Lower leg skin (tissue), 4 donors: ENCODE measurements at places on chromosomes 5 and 9.

DNA sequence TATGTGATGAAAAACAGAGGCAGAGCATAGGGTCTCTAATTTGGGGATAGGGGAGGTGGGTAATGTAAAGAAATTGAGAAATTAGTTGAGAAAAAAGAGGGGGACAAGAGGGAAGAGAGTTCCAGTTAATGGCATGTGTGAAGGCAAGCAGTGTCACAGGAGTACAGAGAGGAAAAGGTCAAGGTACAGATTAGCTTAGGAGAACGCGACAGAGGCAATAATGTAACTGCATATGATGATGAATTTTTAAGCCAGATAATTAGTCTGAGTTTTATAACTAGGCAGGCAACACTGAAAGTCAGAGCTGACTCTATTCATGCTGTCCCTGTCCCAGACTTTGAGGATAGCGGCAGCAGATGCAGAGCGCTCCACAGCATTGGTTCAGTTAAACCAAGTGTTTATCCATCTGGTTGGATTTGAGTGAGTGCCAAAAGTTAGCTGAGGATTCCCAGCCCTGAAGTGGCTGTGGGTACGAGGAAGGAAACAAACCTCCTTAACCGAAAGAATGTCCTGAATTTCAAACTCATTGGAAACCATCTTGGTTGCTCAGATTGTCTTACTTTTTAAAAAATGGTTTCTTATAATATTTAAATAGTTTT is 315.2 kb downstream of the ARHGAP26 start:
- DNase-seq: no peak

GRCh38 chr9:114914139-114914538 is 16.3 kb downstream of the TNFSF8 start:
- no peak for DNase-seq

DNA sequence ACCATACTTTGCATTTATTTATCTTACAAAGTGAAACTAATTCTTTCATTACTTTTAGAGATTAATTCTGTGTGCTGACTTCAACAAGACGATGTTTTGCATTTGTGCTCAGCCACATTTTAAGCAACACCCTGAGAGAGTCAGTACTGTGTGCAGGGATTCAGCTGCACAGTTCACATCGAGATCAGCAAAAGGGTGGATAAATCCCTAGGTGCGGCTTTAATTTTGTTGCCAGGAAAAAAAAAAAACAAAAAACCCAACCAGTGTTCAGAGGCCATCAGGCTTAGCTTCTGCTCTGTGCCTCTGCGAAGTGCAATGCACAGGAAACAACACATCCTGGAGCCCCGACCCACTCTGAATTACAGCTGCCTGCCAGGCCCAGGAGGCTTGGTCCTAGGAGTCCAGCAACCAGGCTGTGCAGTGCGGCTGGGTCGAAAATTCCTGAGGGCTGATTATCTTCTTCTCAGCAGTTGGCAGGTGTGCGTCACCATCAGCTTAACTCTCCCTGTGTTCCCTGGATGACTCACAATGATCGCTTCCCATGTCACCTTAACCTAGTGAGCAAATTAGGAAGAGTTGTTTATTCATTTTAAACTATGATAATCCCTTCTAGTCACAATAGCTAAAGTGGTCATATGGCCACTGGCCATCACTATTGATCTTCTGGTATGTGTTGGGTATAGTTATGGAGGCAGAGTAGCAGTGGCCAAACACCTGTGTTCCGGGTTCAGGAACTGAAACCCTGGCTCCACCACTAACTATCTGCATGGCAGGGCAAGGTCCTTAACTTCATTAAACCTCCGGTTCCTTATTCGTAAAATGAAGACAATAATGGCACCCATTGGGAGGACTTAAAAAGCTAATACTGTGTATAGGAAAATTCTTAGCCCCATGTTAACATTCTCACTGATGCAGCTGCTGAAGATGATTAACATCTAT is 31.2 kb upstream of the NDUFB6 start:
- no peak for DNase-seq

- no peak for DNase-seq
Measured at GRCh38 chr5:97986069-97986468, 787.4 kb upstream of the RGMB start.

GRCh38 chr9:2307480-2307879 is 292.3 kb downstream of the SMARCA2 start:
- DNase-seq: no peak

DNA sequence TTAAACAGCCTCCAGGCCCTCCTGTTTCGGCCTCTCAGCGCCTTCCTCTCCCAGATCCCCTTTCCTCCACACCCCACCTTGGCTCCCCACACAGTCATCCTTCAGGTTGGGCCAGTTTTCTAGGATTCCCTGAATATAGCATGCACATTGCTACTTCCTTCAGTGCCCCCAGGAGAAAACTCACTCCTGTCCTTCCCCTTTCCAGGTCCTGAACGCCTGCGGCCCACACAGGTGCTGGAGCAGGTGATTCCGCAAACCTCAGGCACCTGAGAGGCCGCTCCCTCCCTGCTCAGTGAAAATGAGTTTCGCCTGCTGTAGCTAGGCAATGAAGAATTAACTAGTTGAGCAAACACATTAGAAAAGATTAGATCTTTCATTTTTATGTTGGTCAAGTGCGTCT is 185.0 kb downstream of the MED10 start:
- no peak for DNase-seq

GRCh38 chr9:102106439-102106838 is 368.0 kb upstream of the GRIN3A start:
- no peak for DNase-seq

- no peak for DNase-seq
Measured at GRCh38 chr9:127211983-127212382, 52.6 kb upstream of the GARNL3 start.

DNA sequence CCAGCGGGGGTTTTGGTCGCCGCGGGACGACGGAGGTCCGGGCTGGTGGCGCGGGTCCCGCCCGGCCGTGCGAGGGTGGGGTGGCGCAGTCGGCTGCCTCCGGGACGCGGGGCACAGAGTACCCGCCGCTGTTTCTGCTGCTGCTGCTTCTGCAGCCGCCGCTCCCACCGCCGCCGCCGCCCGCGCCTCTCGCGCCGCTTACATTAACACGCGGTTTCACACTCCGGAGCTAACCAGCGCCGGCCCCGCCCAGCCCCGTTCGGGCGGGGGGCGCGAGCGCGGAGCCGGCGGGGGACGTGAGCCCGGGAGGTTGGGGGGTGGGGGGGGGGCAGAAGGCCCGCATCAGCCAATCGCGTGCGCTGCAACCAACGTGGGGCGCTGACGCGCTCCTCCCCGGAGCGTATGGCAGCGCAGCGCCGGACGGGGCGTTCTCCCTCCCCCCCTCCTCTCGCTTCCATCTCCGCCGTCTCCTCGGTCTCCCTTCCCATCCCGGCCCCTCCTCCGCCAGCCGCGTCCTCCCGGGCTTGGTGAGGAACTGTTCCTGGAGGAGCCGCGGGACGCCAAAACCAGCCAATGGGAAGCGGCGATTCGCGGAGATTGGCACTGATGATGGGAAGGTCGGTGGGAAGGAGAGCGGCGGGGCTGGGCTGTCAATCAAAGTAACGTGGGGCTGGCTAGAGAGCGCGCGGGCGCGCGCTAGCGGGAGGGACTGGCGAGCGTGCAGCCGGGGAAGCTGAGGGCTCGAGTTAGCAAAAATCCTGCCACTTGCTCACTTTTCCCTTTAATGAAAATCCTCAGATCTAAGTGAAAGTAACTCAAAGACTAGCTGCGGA is at the start of gene TLE1:
TLE1 (minus strand) TSS at position 205 of the 833 bp plus-strand sequence. CDS start 1,307 bp downstream, outside the sequence.
- DNase-seq: peak; percentile 99

- no peak for DNase-seq
Measured at GRCh38 chr5:115262011-115262320, 711 bp downstream of the PGGT1B start.

GRCh38 chr9:115956371-115956770 is 197.2 kb upstream of the PAPPA start:
- no peak for DNase-seq

GRCh38 chr9:95366731-95367325 is 49.3 kb upstream of the FANCC start:
- DNase-seq: no peak

DNA sequence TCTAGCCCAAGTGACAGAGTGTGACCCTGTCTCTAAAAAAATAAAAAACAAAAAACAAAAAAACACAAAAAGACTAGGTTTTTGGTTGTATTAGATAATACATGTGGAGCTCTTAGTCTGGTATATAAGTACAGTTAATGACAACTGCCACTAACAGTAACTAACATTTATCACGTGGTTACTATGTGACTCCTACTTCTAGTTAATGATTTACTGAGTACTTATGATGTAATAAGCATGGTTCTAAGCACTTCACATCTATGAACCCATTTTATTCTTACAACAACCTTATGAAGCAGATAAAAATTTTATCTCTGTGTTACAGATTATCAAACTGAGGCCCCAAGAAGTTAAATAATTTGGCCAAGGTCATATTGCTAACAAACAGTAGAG is 6.1 kb upstream of the TMEFF1 start:
- DNase-seq: no peak

DNA sequence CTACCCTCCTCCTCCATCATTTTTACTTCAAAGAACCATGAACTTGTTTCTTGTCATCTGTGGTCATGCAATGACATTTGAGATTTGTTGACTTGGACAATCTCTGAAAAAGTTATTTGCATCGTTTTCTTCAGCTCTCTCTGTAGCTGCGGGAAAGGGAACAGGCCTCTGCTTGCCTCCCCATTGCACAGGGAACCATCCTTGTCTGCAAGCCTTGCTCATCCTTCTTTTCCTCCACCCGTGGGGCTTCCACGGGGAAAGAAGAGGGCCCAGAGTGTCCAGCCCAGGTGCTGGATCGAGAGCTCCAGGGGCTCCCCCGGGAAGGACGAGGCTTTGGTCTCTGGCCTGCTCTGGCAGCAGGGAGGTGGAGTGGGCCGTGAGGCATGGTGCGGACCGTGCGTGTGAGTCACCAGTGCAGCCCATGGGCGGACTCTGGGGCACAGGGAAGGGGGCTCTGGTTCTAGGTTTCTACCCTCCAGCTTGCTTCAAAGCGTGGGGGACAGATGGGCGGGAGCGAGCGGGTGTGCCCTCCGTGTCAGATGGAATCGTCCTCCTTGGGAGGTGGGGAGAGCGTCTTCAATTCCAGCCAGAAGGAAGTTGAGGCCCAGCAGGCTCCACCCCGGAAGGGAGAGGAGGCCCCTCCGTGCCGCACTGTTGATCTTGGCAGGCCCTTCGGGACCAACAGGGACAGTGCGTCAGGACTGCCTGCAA is 6.0 kb upstream of the IRX4 start:
- no peak for DNase-seq

DNA sequence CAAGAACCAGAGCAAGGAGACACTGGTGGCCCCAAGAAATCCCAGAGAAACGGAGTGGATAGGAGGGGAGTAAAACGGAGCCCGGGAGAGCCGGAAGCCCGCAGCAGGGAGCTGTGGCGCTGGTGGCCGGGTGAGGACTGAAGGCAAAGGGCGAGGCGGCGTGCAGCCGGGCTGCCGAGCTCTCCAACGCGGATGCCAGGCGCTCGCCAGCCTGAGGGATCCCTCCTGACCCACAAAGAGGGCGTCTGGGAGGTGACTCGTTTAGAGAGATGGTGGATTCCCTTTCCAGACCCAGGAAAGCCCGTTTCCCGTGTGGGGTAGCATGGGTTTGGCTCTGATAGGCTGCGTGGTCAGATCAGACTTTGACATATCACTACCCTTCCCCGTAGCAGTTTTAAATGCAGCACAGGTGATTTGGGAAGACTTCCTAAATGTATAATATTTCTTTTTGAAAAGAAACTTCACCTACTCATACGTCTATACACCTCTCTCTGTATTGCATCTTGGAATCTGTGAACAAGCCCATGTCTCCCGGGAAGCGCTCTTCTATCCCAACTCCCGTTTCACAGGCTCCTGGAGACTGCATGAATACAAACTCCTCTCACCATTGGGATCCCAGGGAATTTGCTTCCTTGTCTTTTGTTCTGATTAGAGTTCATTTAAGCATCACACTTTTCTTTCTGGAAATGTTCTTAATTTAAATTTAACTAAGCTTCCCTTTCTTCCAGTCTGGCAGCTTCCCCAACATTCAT is 158.1 kb downstream of the C9orf152 start:
- no peak for DNase-seq

DNA sequence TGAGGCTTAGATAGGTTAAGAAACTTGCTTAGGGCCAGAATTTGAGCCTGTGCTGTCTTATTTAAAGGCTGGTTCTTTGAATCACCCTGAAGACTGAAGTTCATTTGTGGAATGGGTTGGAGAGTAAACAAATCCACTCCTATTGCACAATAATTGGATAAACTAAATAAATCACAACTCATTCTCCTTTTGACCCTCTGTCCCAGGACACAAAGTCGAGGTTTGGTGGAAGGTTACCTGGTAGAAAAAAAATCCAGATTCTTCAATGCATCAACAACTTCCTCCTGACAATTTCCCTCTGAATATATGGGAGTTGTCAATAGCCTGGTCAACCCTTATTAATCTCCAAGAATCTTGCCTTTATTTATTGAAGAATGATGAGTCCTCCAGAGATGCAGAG is 28.9 kb downstream of the TBC1D2 start:
- no peak for DNase-seq

DNA sequence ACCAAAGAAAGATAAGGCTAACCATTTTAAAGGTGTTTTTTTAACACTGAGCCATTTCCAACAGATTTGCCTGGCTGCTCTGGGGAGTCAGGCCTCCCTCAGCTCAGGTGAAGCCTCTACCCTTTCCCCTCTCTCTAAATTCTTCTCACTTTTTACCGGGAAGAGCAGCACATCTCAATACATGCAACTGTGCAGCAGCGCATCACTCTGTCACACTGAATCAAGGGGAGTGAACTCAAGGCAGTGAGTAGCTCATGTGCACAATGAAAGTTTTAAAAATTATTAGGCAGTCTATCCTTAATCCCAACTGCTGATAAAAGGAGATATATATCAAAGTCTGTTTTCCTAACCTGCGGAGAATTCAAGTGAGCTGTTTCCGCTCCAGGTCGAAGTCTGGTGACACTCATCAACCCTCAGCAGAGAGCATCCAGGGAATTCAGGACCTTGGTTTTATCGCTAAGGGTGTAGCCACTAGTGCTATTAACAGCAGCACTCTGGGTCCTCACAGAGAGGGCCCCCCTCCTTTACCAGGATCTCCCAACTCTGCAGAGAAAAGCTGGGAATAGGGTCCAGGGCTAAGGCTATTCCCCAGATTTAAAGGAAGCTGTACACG is 1.0 kb downstream of the CEMIP2 start:
- no peak for DNase-seq

DNA sequence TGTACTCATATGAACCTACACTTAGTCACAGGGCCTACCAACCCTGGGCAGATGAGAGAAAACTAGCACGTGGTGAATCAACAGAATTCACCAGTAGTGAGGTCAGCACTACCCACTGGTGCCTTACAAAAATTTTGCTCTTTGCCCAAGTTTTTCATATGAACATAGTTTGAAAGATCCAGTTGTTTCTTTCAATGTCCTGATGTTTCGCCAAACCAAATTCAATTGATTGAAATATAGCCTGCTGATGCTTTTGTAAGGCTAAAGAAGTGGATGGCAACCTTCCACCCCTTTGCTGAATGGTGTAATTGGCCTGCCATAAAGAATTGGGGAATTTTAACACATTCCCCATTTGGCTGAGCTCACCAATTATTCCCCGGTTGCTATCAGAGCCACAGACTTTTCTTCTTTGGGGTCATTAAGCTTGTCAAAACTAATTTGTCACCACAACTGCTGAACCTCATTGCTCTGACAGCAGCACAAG is 339.2 kb downstream of the GLIS3 start:
- no peak for DNase-seq
